Left ventricle myocardium superior (tissue), 1 donor: ENCODE measurements at places on chromosomes 11 and 22.
A peak's percentile ranks its signal among the peaks of the same experiment; 100 is the strongest.

DNA sequence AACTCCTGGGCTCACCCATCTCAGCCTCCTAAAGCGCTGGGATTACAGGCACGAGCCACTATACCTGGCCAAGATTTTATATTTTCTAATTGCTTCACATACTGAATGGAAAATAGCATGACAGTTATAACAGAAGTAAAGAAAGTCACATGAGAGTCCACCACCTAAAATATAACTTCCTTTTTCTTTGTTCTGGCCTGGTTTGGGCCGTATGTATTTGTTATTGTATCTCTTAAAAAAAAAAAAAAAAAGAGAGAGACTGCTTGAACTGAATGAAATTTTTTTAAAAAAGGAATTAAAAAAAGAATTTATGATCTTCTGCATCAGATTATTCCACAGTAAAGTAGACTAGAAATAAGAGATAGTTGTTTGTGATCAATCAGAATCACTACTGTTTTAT lies 86.0 kb upstream of the GRIK4 start:
- DNase-seq, result no peak

GRCh38 chr22:21684492-21685163 lies 18.8 kb downstream of the PPIL2 start:
- DNase-seq, result no peak

- DNase-seq, result no peak
These were observed 104.6 kb downstream of the ATG16L2 start for GRCh38 chr11:72918851-72919250.

DNA sequence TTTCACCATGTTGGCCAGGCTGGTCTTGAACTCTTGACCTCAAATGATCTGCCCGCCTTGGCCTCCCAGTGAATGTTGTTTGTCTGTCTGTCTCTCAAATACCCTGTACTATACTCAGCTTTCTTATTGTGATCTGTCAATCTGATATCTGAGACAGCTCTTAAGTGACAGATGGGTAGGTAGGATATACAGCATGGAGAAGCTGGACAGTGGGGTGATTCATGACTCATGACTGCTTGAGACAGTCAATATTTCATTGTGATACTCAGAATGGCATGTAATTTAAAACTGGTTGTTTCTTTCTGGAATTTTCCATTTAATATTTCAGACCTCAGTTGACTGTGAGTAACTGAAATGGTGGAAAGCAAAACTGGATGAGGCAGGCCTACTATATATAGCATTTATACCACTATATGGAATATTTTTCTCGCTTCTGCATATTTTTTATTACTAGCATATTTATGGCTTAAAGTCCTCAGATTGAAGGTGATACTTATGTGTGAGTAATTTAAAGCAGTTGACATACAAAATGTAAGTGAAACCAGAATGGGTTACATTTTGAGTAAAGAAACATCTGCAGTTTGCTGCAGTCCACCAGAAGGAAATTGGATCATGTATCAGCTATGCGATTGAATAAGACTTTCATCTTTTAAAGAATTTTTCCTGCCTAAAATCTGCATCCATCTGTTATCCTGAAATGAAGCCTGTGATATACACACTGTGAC lies 22.3 kb downstream of the ARHGAP42 start:
- DNase-seq, result no peak

- DNase-seq, result peak; percentile 62
These were observed 62.2 kb upstream of the TENM4 start for GRCh38 chr11:79503028-79503427.

DNA sequence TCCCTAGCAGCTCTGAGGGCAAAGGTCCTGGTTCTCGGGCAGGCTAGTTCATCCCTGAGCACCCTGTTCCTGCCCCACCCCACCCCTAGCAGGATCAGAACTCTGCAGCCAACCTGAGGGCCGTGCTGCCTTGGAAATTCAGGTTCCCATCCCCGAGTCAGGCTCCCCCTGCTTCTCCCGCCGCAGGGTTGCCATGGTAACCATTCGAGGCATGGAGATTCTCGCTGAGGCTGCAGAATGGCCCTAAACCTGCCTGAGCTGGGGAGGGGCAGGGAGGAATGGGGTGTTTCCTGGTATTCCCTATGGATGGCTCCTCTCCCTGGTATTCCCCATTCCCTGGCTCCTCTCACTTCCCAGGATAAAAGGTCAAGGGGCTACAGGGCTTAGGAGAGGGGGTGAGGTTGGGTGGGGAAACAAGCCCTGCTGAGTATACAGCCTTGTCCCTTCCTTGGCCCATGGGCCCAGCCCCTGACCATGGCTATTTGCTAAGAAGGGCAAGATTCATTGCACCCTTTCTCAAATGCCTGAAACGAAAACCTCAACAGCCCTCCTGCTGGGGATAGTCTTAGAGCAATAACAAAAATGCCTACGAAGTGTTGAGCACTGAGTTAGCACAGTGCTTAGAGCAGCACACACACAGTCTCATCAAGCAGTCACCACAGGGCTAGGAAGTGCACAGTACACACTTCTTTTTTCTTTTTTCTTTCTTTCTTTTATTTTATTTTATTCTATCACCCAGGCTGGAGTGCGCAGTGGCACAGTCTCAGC lies 58.7 kb downstream of the CHST1 start:
- no peak for DNase-seq

GRCh38 chr11:356610-357009 lies 12.7 kb upstream of the B4GALNT4 start:
- no peak for DNase-seq

DNA sequence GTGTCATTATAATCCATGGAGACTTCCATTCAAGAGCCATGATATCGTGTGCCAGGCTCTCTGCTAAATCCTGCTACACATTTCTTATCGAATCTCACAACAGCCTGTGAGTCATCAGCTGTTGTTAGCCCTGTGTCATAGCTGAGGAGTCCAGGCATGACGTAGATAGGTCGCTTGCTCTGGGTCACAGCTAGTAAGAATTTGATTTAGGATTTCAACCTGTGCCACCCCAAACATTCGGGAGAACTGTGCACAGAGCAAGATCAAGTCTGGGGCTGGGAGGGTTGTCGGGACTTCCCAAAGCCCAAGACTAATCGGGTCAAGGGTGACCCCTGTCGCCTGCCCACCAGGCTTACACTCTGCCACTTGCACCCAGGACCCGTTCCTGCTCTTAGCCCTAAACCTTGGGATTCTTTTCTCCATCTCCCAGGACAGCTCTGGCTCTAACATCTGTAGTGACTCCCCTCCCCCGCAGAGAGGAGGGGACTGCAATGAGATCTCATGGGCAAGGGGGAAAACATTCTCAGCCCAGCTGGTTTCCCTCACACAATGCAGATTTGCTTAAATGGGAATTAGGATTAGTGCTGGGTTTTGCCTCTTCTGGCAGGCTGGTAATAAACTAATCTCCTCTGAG lies 34.3 kb downstream of the TSPAN18 start:
- DNase-seq, result no peak

GRCh38 chr22:39408807-39409206 lies 9.2 kb downstream of the TAB1 start:
- no peak for DNase-seq
